ENCODE measurements at places on chromosomes 4 and X.

DNA sequence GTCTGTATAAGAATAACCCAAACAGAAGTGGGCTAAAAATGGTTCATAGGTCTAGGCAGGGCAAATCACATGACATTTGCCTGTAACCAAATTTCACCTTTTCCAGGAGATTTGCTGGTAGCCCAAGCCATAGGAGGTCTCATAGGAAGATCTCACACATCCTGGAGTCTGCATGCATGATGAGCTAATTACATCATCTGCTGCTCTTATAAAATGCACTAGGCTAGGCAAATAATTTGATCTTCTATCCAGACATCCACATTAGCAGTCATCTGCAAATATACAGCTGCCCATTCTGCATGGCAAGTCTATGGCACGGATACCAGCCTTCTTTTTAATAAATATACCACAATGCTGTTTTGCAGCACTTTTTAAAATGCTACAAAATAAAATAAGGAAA lies 87.2 kb downstream of the MAPK10 start:
- no peak for DNase-seq

GRCh38 chr4:102493257-102493656 lies 7.9 kb upstream of the NFKB1 start:
- DNase-seq: no peak

- peak; percentile 22 for DNase-seq
These were observed 593 bp downstream of the ELF4 start for GRCh38 chrX:130109429-130110378.

DNA sequence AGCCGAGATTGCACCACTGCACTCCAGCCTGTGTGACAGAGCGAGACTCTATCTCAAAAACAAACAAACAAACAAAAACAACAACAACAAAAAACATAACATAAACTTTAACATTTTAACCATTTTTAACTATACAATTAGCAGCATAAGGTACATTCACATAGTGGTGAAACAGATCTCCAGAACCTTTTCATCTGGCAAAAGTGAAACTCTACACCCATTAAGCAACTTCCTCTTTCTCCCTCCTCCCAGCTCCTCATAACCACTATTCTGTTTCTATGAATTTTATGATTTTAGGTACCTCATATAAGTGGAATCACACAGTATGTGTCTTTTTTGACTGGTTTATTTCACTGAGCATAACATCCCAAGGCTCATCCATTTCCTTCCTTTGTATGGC lies 103.6 kb downstream of the FAM13A start:
- DNase-seq: no peak

DNA sequence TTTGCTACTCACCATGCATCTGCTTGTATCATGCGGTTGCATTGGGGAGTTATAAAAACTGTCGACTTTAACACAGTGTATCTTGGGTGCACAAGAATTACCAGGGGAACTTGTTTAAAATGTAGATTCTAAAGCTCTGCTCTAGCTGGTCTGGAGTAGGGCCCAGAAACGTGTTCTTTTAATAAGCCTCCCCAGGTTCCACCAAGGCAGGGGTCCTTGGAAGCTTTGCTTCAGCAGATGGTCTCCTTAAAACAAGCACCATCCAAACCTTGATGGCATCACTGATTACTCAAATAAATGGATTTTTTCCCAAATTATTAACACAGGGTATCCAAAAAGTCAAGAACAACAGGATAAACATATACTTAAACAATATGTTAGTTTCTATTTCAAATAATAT lies 120.2 kb upstream of the NDP start:
- no peak for DNase-seq

DNA sequence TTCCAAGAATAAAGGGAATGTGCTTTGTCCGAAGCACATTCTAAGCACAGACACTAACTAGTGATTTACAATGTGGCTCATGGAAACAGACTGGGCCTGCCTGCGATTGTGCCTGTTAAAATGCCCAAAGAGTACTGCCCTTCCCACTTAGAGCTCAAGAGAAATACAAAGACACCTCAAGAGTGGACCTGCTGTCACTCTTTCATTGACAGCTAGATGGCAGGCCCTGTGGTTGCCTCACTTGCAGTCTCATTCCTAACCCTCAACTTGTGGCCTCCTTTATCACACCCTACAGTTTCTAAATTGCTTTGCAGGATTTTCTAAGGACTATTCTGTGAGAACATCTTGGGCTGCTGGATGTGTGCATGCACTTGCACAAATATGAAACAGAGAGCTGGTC lies 331.0 kb upstream of the EMCN start:
- DNase-seq: no peak

GRCh38 chrX:72029483-72030411 lies 102.0 kb downstream of the RTL5 start:
- DNase-seq: no peak

- DNase-seq: no peak
These were observed 118.3 kb downstream of the RELL1 start for GRCh38 chr4:37567836-37568235.

- no peak for DNase-seq
These were observed 23.7 kb downstream of the RWDD4 start for GRCh38 chr4:183635321-183635720.

DNA sequence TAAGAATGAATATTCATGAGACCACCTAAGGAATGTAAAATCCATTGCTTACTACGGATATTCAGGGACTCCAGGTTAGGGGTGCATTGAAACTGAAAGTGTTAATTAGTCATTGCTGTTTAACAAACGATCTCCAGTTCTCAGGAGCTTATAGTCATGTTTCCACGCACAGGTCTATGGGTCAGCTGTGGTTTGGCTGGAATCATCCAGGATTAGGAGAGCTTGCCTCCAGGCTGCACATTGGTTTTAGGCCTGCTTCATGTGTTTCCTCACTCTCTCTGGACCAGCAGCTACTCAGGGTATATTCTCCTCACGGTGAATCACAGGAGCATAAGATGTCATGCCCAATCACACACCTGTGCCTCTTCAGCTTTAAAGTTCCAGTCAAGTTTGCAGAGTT lies 98.9 kb downstream of the ATXN3L start:
- DNase-seq: no peak

- no peak for DNase-seq
These were observed 40.7 kb downstream of the TIGD4 start for GRCh38 chr4:152738827-152739226.

- peak; percentile 51 for DNase-seq
These were observed 1.1 kb downstream of the SLC38A5 start for GRCh38 chrX:48468693-48469691.

GRCh38 chr4:62285026-62285425 lies 1084.9 kb downstream of the ADGRL3 start:
- DNase-seq: no peak

GRCh38 chrX:15946783-15947580 lies 92.4 kb upstream of the AP1S2 start:
- no peak for DNase-seq

- DNase-seq: no peak
These were observed 50.6 kb upstream of the ACSL4 start for GRCh38 chrX:109783701-109784079.

DNA sequence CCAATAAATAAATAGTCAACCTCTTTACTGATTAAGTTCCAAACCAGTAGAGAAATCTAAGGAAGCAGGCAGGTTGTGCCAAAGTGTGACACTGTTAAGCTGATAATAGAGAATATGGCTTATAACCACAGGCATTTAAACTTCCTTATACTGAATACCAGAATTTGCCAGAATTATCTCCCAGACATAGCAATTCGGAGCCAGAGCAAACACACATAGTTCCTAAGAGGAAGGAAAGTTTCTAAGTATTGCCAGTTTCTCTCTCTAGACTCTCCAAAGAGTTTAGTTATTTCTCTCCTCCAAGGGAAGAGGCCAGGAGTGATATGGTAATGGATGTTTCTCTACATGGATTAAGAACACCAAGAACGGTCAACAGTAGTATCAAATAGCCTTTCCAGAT lies 191.7 kb upstream of the CPEB2 start:
- no peak for DNase-seq

DNA sequence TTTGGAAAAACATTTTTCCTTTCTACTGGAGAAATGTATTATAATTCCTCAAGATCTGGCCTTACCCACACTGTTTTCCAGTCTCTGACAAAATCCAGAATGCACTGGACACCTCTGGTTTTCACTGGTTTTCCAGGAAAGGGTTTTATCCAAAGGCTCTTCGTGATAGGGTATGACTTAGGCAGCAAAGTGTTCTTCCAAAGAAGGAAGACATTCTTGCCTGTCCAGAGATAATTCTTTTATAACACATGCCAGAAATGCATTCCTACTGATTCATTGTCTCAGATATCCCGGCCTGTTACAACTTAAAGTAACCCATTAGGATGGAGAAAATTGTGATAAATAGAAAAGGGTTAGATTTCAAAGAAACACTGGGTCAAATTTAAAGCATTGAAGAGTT lies 2343.1 kb downstream of the PCDH7 start:
- no peak for DNase-seq

GRCh38 chrX:123830309-123830708 lies 29.5 kb upstream of the XIAP start:
- peak; percentile 16 for DNase-seq

GRCh38 chr4:6747294-6748051 lies 31.5 kb downstream of the BLOC1S4 start:
- no peak for DNase-seq

DNA sequence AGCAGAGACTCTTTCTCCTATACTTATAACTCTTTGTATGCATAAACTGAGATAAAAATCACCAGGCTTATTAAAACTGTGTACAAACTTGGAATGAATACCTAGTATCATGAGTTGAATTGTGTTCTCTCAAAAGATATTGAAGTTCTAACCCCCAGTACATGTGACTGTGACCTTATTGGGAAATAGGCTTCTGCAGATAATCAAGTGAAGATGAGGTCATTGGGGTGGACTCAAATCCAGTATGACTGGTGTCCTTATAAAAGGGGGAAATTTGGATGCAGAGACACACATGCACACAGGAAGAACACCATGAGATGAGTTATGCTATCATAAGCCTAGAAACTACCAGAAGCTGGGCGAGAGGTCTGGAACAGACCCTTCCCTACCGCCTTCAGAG lies 26.2 kb downstream of the ZNF827 start:
- DNase-seq: no peak

GRCh38 chr4:36332782-36333131 lies 51.3 kb downstream of the DTHD1 start:
- no peak for DNase-seq

DNA sequence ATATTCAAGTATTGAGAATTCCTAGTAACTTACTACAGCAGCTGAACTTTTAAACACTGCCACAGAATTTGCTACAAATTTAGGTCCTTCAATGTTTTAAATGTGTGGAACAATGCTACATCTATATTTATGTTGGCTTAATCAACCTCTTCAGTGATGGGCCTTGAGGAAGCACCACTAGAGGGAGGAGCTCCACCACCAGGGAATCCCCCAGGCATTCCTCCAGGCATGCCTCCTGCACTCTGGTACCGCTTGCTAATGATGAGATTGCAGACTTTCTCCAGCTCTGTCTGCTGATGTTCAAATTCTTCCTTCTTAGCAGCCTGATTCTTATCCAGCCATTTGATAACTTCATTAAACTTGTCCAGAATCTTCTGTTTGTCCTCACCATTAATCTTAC lies 190.8 kb downstream of the HTR2C start:
- no peak for DNase-seq

DNA sequence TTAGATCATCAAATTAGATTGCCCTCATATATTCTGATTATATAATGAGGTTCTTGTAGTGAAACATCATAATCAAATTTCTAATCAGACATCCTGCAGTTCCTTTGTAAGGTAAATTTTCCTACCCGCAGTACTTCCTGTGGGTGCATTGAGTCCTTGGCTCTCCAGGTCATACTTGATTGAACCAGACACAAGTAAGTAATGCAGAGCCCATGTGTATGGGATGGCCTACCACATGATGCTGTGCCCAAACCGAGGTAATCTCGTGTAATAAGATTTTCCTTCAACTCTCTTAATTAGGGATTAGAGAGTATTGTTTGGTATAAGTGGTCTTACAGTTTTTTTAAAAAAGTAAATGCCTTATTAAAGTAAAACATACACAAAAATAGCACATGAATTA lies 1841.8 kb downstream of the PCDH7 start:
- DNase-seq: no peak

- no peak for DNase-seq
These were observed 10.1 kb downstream of the C4orf50 start for GRCh38 chr4:6008092-6008551.

DNA sequence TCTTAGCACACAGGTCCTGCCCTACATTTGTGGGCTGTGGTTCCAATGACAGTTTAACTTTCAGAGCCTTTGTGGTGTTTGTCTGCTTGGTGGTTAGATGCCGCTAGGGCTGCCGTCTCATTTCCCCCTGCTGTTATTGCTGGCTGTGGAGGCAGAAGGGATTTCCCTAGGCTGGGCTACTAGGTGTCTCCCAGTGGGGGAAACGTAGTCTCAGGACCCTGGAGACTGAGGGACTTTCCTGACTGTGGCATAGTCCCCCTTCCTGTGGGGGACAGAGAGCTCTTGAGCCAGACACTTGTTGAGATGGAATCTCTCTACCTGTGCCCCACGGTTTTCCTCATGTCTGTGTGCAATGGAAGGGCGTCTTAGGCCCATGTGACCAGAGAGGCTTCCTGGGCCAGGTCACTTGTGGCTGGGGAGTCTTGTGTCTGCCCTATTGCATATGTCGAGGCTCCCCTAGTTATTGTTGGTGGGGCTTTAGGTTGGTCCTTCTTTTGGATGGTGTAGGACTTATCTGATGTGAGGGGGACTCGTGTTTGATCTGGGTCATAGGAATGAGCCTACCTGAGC lies 68.2 kb downstream of the ARHGAP10 start:
- DNase-seq: peak; percentile 70

DNA sequence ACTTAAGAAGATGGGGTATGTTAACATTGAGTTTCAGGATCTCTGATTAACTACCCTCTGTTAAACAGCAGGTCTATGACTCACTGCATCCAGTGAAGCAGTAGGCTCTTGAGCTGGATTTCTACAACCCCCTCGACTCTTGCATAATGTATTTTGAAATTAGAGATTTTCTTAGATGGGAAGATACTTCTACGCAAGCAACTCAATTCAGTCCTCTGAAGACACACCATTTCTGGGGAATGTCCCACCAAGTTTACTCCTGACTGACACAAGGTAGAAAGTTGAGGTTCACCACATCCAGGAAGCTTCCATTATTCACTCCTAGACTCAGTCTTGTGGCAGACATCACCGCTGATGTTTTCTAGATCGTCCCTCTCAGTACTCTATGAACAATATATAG lies 12.9 kb downstream of the PALLD start:
- peak; percentile 31 for DNase-seq

GRCh38 chr4:11468901-11469300 lies 40.2 kb upstream of the HS3ST1 start:
- no peak for DNase-seq

GRCh38 chrX:105221374-105221773 lies 880 bp upstream of the TEX13A start:
- DNase-seq: no peak
